GM23248 (cell line): ENCODE measurements at places on chromosomes 12 and 14. TPM values are rescaled to one million over a fixed set of nuclear protein-coding genes. Genes with fewer than 3 reads are reported as not detected.

The OR4E2 gene
- not detected in 2 replicates for total RNA-seq

The SERPINA6 gene
- not detected in 2 replicates for total RNA-seq

The RAD9B gene
- 0.13 and 0.97 TPM in 2 replicates for total RNA-seq

The C12orf50 gene
- total RNA-seq: not detected in 2 replicates

The CPM gene
- 8.5 and 13.7 TPM in 2 replicates for total RNA-seq

The NEUROD4 gene
- not detected in 2 replicates for total RNA-seq

The GPR132 gene
- not detected in 2 replicates for total RNA-seq

The MYF5 gene
- not detected in 2 replicates for total RNA-seq

The DHRS2 gene
- total RNA-seq: not detected in 2 replicates
